ENCODE measurements at places on chromosomes 1 and 21.

DNA sequence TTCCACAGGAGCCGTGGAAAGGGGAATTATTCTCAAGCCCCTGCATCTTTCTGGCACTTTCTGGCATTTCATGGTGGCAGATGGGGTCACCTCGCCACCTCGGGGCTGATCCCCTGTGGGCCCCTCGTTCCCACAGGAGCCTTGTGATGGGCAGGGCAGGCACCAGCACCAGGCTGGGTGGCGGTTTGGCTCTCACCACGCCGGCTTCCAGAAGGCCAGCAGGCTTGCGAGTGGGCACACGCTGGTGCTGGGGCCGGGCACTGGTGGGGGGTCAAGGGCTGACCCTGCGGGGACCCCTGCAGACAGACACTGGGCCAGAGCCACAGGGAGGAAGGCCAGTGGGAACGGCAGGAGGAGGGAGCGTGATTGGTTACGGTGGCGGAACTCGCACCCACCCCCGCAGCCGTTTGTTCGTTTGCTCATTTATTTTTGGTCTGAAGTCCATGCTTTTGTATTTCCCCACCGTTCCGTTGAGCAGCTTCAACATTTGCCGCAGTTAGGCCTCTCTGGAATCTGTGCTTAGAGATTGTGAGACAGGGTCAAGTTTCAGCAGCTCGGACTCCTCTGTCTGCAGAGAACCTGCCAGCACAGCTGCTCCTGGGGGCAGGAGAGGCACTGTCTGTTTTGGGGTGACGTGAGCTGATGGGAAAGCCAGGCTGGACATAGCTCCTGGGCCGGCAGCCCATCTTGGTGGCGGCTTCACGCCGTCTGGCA is 5.3 kb downstream of the COL18A1 start:
- no peak for DNase-seq

- no peak for DNase-seq
Observed at GRCh38 chr21:39094847-39095579, 88.2 kb downstream of the PSMG1 start.

DNA sequence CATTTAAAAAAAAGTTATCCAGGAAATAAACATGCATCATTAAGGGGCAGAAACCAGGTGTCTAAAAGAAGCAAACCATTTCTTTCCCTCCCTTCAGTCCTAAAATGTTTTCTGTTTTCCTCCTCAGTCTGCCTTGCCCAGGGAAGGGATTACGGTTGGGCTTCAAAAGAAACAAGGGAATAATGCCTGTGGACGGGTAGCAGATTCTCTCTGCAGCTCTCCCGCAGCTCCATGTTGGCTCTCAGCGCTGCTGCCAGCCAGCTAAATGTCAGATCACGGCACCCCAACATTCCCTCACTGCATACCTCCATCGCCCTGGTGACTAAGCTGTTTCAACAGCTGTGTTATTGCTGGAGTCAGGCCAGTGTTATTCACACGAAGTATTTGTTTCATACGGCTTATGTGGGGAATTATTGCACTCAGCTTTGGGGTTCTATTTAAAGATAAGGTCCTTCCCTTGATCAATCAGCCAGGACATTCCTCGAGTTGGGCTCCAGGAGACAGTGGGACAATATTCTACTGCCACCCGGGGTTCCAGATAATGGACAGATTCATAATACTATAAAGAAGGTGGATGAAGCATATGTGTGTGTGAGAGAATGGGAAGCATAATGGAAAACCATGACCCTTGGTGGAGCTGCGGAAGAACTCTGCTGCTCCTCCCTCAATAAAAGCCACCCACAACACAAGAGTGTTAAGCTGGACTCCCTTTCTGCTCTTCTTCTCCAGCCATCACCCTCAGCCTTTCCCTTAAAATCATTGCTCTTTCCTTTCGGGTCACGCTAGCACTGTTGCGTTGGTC is 58.2 kb downstream of the WLS start:
- no peak for DNase-seq

DNA sequence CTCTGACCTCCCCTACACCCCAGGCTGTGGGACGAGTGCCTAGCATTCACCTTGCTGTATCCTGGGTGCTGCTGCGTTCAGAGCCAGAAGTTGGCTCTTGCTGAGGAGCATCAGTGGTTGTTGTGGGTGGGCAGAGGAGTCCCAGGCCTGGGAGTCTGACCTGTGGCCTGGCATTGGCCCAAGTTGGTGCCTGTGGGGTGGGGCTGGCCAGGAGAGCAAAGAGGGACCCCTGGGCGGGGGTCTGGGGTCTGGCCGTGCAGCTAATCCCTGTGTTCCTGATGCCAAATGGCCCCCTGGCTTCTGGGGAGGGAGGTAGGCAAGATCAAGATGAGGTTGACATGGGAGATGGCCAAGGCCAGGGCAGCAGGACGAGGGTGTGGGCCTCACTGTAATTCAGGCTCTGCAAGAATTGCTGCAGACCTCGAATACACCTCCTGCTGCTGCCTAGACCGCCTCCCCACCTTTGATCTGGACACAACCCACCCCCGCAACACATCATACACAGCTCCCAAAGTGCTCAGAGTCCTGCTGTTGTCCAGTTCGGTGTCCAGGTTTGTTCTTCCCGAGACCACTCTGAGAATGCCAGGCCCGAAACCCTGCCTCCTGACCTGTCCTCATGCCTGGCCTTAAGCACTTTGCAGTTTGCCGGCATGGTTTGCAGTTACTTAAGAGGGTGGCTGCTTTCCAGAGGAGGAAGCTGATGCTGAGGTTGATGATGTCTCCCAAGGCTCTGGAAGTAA is 28.7 kb downstream of the CDK18 start:
- DNase-seq: no peak

DNA sequence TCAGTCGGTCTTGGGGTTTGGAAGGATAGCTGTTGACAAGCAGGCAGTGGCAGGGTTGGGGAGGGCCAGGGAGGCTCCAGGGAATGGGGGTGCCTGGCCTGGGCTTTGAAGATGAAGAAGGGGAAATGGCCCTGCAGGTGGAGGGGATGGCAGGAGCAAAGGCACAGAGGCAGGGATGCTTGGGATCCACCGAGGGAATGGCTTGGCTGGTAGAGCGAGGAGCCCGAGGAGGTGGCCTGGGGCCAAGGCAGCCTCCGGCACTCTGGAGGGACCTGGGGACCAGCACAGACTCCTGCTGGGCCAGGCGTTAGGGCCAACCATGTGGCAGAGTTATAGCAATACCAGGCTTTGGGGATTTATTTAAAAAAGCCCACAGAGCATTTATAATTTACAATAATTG is 62.9 kb upstream of the EDN2 start:
- DNase-seq: no peak

- no peak for DNase-seq
Observed at GRCh38 chr1:160474392-160475242, 48.4 kb downstream of the SLAMF6 start.

GRCh38 chr1:102842606-102843005 is 265.7 kb downstream of the COL11A1 start:
- no peak for DNase-seq

- DNase-seq: no peak
Observed at GRCh38 chr1:113363935-113364334, 26.4 kb upstream of the MAGI3 start.

GRCh38 chr1:53367503-53368313 is 39.8 kb upstream of the LRP8 start:
- DNase-seq: no peak

DNA sequence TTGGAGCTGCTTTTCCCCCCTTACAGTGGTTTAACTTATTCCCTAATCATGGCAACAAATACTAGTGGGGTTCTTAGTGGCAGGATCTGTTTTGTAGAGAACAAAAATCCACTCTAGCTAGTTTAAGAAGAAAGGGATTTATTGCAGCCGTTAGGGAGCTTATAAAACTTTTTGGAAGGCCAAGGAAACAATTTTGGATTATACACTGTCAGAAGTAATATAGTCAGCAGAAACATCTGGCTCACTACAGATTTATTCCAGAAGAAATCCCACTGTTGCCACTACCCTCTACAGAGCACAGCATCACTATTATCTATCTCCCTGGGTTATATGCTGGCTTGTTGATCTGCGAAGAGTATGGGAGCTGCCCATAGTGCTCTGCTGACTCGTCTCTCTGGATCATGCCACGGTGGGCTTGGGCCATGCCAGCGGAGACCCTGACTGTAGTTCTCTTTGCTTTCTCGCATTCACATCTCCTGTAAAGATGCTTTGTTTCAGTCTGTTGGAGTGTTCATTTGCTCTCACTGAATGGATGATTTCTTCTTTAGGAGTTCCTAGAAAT is 107.5 kb downstream of the ODF2L start:
- DNase-seq: no peak

- no peak for DNase-seq
Observed at GRCh38 chr1:11985851-11986250, 5.6 kb downstream of the MFN2 start.

- DNase-seq: no peak
Observed at GRCh38 chr21:41945982-41946381, 7.8 kb downstream of the C2CD2 start.

Data from activated naive CD4-positive, alpha-beta T cell treated with anti-CD3 and anti-CD28 coated beads, Interleukin-2, amount 50 U/mL, for 16 hours (primary cell).